NK-92 treated with Interleukin-12 subunit alpha and Interleukin-12 subunit beta, amount 100 ng/mL, for 24 hours (cell line): ENCODE measurements at places on chromosomes 4 and X.

- DNase-seq = no peak
Observed at GRCh38 chrX:124910611-124911010, 409.1 kb upstream of the TEX13C start.

GRCh38 chr4:47312170-47312569 is 151.3 kb downstream of the COMMD8 start:
- DNase-seq = no peak

DNA sequence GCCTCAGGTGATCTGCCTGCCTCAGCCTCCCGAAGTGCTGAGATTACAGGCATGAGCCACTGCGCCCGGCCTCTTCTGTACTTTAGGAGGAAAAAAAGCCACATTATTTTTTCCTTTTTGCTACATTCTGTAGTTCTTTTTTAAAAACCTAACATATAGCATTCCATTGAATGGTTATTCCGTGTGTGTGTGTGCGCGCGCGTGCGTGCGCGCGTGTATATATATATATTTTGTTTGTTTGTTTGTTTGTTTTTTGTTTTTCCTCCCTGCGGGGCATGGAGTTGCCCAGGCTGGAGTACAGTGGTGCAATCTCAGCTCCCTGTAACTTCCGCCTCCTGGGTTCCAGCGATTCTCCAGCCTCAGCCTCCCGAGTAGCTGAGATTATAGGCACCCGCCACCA is 59.5 kb downstream of the ARHGAP10 start:
- DNase-seq = no peak

DNA sequence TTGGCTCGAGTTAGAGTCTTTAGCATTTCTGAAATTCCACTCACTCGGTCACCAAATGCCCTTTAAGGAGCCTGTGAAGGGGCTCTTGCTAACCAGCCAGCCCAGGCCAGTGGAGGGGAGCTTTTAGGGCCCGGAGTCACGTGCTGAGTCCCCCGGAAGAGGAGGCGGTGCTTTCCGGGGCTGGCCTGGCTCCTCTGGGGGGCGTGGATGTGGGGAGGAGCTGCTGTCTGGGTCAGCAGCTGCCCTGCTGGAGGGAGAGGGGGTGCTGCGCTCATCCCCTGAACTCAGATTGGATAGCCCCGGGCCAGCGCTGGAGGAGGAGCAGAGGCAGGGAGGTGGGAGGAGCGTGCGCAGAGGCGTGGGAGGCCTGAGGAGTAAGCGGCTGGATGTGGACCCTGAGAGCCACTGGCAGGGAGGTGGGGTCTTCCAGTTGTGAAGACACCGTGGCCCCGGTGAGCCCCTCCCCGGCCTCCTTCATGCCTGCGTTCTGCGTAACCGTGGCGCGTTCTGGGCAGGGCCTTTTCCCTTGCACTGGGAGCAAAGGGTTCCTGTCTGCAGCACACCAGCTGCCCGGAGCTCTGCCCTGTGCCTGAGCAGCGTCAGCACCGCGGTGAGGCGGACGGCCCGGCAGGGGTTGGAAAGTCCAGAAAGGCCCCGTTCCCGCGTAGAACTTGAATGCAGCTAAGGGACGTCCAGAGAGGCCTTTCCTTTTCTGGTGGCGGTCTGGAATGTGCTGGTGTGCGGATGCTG is 19.7 kb downstream of the MAEA start:
- DNase-seq = no peak

DNA sequence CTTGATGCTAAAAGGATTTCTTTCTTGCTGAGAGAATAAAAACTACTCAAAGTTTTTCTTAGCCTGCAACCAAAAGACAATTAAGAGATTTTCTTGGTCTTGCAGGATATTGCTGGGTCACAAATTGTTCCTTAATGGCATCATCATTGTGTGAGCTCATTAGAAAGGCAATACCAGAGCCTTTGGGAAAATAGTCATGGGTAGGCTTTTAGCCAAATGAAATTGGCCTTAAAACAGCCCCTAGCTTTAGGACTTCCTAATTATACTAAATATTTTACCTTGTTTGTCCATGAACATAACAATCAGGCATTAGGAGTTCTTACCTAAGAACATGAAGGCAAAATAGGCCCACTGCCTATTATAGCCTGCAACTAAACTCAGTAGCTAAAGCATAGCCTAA is 10.4 kb upstream of the FAM13A start:
- DNase-seq = no peak

- no peak for DNase-seq
Observed at GRCh38 chr4:163922302-163922701, 427.8 kb downstream of the TMA16 start.
